NB4 (cell line): ENCODE measurements at places on chromosomes 6 and 20.

- no peak for DNase-seq
These were observed 194.2 kb downstream of the PRL start for GRCh38 chr6:22102671-22103070.

DNA sequence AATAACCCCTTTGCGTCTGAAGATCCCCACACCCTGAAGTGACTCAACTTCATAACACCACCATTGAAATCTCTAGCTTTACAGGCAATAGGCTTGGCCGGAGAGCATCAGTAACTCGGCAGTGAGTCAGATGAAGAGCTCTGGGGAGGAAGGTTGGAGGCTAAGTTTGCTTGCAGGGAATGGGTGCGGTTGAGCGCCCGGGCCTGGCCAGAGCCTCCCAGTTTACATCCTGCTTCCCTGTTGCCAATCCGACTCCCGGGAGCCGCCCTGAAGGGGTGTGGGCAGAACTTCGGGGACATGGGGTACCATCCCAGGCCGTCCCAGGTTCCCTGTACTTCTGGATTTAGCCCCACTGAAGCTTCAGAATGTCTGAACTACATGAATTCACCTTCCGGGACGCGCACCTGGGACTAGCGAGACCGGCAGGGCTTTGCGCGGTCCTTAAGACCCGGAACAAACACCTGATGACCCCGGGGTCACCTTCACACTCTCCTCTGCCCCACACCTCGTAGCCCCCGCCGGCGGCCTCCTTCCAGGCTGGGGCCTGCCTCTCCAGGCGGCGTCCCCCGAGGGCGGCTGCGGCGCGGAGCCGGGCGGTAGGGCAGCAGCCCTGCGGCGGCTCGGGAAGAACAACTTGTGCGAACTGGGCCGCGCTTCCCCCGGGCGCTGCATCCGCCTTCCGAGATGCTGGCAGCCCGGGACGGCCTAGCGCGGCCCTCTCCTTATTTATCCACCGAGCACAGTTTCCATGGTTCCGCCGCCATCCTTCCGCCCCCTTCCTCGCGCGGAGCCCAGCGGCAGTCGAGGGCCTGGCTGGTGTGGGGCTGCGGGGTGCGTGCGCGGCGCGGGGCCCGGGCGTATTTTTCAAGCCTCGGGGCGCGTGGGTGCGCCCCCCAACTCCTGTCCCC lies 56.6 kb upstream of the RREB1 start:
- peak; percentile 93 for DNase-seq

- no peak for DNase-seq
These were observed 284.1 kb upstream of the TAB2 start for GRCh38 chr6:149033454-149033853.

DNA sequence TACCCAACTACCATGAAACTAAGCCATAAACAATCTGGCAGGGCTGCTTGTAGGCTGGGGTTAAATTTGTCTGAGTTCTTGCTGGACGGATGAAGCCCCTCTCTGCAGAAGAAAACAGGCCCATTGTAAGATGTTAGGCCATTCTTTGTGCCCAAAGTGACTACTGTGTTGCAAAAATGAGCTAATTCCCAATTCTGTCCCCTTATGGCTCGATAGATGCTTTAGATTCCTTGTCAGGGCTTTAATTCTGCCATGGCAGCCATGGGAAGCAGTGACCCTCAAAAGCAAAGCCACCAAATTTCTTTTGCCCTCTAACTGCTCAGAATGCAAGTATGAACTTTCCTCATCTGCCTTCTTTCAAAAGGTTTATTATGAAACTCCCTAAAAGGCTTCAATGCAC lies 45.2 kb downstream of the LAMA4 start:
- no peak for DNase-seq

DNA sequence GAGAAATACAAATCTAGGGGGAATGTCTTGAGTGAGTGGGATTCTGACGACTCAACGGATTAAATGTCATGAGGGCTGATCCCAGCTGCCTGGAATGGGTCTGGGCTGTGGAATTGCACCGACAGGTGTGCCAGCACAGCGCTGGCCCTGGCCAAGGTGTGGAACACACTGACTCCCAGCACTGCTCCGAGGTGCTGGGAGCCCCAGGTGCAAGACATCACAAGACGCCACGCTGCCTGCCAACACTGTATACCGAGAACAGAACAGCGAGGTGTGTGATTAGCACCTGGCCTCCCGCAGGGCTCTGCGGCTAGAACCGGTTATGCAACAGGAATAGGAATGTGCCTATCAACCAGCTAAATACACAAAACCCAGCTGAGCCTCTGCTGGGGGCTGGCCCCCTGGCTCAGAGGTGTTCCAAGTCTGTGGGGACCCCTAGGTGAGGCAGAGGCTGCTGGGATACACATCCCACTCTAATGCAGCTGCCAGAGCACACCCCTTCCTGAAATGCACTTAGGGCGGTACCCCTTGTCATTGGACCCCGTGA lies 24.8 kb upstream of the APMAP start:
- no peak for DNase-seq

- no peak for DNase-seq
These were observed 2.5 kb upstream of the SNTA1 start for GRCh38 chr20:33445881-33446625.

- no peak for DNase-seq
These were observed 22.0 kb downstream of the PTPN1 start for GRCh38 chr20:50532221-50532620.

DNA sequence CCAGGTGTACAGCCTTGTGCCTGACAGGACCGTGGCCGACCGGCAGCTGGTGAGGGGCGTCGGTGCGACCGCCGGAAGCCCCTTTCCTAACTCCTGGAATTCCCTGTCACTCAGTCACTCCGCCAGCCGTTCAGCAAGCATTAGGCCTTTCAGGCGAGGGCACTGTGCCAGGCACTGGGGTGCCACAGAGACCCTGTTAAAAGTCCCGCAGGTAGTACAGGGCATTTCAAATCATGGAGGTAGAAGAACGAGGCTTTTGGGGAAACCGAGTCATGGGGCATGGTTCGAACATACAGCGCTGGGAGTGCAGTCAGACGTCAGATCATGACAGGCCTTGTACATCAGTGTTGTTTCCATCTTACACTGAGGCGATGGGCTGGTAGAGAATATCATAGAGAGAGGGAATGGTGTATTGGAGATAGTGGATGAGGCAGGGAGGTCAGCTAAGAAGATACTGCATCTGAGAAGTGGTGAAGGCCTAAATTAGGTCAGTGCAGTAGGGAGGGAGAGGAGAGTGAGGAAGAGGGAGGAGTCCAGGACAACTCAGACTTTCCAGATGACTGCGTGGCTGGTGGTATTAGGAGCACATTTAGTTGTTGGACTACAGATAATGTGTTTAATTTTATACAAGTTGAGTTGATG lies 892 bp upstream of the DXO start:
- DNase-seq, result no peak

- DNase-seq, result no peak
These were observed 43.6 kb downstream of the ZNF831 start for GRCh38 chr20:59207235-59207634.
